AML-193 (cell line): ENCODE measurements at places on chromosomes 4 and X.
A peak's percentile ranks its signal among the peaks of the same experiment; 100 is the strongest.

GRCh38 chr4:76694056-76694455 lies 203.9 kb downstream of the SOWAHB start:
- DNase-seq = no peak

- no peak for DNase-seq
Observed at GRCh38 chr4:74934016-74934831, 1.3 kb downstream of the PARM1 start.

GRCh38 chr4:87932718-87933141 lies 42.8 kb upstream of the SPP1 start:
- DNase-seq = no peak

DNA sequence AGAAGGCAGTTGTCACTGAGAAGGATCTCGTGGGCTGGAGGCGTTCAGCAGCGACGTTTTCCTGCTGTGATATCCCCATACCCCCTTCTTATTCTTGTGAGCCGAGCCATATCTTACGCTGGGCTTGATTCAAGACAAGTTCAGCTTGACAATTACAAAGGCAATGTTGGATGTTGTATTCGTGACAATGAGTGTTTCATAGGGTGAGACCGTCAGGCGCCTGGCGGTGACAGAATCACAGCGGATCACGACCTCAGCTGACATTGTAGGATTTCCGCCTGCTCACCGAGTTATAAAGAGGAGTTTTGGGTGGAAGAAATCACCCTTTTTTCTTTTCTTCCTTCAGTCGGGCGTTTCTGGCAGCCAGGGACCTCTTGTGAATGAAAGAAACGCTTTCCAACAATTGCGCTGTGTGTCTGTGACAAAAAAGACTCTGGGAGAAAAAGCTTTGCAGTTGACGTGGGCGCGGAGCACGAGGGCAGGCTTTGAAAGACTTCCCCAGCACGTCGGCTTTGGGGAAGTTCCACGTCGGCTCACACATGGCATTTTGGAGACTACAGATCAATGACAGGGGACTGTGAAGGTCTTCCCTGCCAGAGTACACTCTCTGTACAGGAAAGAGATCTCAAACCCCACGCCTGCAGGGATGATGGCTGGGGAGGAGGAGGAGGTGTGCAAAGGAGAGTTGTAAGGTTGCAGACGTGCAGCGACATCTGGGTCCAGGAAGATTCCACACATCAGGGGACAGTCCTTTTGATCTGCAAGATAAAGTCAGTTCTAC lies 135.4 kb downstream of the CRLF2 start:
- no peak for DNase-seq

- DNase-seq = peak; percentile 0
Observed at GRCh38 chrX:9728261-9728660, 37.4 kb downstream of the GPR143 start.

DNA sequence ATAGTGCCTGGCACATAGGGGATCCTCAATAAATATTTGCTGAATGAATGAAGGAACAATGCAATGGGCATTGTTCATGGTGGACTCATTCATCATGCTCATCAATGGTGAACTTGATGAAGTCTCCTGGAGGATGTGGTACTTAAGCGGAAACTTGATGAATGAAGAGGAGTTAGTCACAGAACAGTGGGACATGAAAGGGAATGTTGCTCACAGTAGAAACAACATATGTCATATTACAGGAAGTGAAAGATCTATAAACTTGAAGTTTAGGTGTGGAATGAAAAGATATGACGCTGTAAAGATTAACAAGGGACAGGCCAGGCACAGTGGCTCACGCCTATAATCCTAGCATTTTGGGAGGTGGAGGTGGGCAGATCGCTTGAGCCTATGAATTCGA lies 224.1 kb downstream of the PPP3CA start:
- no peak for DNase-seq

DNA sequence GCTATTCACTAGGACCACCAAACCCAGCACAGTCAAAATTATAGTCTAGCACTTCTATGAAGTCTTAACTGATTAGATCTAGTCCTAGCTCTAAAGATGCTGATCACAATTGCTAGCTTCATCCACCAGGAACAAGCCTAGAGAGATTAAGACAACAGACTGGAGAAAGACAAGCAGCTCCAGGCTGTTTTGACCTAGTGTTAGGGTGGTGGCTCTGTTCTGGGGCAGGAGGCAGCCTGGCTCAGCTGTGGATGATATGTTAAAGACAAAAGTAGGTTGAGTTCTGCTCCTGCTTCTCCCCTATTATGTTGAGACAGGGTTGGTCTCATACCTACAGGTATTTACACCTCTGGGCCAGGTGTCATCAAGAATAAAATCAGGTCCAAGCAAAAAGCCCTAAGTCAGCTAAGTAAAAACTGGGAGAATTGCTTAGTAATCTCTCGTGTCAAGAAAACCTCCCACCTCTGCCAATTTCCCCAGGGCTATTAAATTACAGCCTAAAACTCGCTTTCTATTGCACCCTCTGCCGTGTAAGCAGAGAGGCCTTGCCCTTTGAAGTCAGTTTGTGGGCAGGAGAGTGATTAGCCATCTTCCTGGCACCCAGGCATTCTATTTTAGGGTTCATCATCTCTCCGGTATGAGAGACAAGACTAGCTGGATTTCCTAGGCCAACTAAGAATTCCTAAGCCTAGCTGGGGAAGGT lies 39.9 kb downstream of the RAB40AL start:
- DNase-seq = peak; percentile 23
